Fibroblast of skin of abdomen (primary cell): ENCODE measurements at places on chromosomes 5 and 9.

GRCh38 chr9:101510459-101510858, 23.2 kb upstream of the RNF20 start:
- DNase-seq: no peak

DNA sequence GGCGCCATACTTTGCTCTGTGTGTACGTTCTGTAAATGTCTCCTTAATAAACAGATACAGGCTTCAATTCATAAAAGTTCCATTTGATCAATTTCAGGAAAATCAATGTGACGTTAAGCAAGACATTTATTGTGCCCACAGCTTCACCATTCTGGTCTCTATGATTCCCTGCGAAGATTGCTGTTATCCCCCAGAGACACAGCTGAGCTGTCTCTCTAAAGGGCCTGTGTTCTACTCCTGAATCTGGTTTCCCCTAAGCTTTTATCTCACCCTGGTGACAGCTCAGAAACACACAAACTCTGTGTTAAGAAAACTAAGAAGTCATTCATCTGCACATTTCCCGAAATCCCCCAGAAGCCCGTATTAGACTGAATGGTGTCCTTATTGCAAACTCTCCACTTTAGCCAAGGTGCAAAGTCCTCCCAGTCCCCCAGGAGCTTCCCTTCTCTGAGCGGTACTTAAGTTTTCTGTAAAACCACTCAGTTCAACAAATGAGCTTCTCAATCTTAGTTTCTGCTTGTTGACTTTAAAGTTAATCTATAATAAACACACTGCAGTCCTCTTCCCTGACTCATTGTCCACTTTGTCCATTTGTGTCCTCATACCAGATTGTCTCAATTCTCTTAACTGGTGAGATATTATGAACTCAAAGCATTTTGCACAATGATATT, 1.4 kb upstream of the C5orf15 start:
- DNase-seq: no peak

GRCh38 chr9:121376214-121376830, 6.3 kb upstream of the STOM start:
- DNase-seq: no peak

DNA sequence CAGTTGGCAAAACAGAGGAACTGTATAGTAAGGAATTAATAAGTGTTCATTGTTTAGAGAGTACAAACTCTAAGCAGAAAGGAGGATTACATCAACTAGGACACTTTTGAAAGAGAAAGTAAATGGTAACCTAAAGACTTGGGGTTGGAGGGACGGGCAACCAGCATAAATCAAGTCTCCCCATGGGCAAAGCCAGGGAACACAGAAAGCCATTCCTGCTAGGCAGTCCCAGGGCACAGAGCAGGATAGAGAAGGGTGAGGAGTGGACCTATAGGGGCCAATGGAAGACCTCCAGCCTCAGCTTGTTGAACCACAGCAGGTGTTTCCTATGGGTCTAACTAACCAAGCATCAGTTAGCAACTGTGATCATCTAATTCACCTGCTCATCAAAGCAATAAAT, 9.2 kb upstream of the ERAP1 start:
- DNase-seq: no peak

DNA sequence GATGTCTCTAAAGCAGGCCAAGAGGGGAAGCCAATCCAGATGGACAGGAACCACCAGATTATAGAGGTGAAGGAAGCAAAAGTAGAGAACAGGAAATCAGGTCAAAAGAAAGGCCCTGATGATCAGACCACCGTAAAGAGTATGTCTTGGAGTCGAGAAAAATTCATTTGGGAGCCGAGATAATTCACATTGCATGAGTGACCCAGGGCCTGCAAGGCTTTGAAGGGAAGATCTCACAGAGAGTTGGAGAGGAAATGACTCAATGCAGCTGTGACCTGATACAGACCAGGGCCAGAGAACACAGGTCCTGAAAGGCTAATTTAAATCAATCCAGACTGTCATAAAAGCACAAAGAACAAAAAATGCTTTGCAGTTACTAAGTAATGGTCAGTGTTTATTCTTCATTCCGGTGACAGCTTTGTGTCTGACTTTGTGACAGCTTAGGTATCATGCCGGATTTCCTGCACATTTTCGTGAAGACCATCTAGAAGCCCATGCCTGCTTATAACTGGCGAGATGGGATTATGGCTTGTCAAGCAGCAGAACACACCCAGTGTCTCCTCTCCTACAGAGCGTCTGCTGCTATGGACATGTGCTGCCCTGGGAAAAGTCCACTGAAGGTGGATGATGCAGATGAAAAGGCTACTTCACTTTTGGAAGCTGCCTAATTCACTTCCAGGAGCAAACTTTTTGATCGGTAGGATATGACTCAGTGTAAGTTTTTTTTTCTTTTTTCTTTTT, 5.8 kb upstream of the ACTBL2 start:
- peak; percentile 41 for DNase-seq
